ENCODE measurements at places on chromosomes 1 and 21.
A peak's percentile ranks its signal among the peaks of the same experiment; 100 is the strongest.

GRCh38 chr1:14110040-14110439 is 410.1 kb downstream of the PRDM2 start:
- DNase-seq = no peak

DNA sequence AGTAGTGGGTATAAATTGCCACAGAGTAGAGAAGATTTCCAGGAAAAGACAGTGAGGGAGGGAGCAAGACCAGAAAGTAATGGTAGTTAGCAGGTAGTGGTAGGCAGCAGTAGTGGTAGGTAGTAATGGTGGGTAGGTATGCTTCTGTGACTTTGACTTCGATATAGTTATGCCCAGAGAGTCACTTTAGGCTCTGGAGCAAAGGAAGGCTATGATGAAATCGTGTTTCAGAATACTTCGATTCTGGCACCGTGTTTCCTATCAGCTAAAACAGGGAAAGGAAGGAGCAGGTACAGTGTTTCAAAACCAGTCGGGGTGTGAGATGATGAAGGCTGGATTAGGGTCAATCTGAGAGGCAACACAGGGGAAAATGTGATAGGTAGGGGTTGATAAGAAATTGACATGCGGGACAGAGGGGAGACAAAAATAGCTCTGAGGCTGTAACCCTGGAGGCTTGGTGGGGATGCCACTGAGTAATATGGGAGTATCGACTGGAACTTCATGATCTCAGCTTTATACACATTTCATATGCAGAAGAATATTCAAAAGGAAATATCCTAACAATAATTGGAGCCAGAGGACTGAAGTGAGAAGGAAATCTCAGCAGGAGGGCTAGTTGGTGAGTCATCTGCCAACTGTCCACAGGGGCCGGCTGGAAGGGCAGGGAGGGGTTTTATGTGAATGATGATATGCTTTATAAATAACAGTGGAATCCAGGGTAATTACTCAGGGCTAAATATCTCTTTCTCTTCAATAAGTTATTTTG is 25.2 kb upstream of the TRIM45 start:
- peak; percentile 31 for DNase-seq

GRCh38 chr1:85195703-85196102 is 5.1 kb downstream of the SYDE2 start:
- DNase-seq = no peak

DNA sequence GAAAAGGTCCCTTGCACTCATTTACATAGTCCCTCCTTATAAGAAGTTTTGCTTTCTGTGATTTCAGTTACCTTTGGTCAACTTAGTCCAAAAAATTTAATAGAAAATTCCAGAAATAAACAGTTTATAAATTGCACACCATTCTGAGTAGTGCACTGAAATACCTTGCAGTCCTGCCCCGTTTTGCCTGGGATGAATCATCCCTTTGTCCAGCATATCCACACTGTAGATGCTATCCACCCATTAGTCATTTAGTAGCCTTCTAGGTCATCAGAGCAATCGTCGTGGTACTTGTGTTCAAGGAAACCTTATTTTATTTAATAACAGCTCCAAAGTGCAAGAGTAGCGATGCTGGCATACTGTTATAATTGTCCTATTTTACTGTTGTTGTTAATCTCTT is 38.0 kb downstream of the SPRTN start:
- no peak for DNase-seq

GRCh38 chr1:227437495-227438008 is 119.3 kb upstream of the CDC42BPA start:
- peak; percentile 65 for DNase-seq

- DNase-seq = no peak
Observed at GRCh38 chr1:2561898-2562895, 6.0 kb downstream of the TNFRSF14 start.

DNA sequence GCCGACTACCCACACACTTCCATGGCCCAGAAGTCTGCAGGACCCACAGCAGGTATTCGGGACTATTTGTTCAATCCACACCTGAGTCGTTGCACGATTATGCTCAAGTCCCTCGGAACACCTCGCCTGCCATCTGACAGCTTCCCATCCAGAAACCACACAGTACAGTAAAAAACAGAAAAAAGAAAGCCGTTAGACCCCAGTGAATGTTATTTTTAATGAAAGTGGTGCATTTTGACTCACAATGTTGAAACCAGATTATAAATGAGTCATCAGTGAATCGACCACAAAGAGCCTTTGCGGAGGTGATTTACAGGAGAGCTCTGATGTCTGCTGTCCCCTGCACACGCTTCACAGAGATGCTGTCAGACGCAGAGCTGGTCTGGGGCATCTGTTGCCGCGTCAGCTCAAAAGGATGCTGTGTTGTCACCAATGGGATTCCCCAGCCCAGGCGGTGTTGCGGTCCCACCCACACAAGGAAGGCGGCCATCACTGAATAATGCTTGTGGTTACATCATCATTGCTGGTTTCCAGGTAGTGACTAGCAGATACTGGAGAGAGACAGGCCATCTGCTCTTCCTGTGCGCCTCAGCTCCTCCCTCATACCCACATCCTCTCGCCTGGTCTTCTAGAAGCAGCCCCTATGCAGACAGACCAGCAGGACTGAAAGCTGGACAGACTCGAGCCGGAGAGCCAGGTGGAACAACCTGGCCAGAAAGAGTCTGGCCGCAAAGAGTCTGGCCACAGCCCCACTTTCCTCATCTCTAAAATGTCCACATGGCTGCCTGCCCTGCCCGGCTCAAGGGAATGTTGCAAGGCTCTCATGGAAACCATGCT is 116.8 kb downstream of the TOMM20 start:
- DNase-seq = peak; percentile 99

DNA sequence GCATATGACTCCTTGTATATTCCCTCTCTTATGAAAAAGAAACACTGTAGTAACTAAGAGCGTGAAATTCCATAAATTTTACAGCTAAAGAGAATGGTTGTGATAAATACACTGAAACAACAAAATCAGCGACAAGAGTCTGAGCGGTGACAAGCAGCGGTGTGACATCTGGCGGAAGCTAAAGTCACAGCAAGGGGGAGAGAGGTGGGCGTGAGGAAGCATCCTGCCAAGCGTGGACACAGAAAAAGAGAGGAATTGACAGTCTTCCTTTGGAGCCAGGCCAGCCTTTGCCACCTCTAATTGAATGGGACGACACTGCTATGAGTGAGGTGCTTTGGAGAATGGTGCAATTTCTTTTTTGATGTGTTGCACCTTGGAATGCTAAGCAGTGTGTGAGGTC is 25.9 kb downstream of the PSMB2 start:
- no peak for DNase-seq

DNA sequence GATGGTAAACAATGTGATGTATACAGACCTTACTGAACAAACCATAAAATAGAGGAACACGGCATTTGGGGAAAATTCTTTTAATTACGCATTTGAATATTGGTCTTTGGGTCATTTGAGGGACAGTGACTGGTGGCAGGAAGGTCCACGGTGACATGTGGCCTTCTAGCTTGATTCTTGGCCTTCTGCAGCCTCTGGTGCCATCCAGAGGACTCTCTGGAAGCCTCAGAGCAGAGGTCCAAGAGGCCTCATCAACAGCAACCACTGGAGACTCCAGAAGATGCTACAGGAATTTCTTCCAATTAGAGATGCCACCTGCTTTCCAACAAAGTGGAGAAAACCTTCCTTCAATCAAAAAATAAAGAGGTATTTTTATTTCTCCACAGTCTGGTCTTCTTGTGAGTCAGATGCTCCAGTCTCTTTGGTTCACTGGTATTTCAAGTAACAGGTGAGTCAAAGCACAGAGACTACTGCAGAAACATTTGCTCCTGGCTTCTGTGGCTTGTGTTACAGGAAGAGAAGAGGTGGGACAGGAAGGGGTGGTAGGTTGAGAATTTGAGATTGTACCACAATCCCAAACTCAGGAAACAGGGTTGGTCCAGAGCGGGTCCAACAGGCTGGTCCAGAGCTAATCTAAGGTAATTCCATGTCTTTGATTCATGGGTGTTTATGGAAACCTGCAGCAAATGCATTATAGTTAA is 2.7 kb upstream of the F5 start:
- DNase-seq = no peak

DNA sequence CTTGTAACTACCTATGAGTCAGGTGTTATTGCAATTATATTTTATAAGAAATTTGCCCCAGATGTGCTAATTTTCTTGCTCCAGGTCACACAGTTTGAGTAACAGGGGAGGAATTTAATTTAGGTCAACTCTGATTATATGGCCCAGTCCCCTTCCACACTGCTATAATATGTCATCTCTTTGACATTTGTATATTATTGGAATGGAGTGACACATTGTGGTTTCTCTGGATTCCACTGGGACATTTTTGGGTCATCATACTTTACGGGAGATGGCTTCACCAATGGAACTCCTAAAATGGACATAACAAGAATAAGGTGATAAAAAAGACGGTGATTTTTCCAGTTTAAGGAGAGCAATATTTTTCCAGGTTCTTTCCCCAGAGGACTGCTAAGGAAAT is 191.2 kb downstream of the DISC1 start:
- no peak for DNase-seq

- no peak for DNase-seq
Observed at GRCh38 chr1:27563341-27563590, 40.7 kb downstream of the AHDC1 start.

DNA sequence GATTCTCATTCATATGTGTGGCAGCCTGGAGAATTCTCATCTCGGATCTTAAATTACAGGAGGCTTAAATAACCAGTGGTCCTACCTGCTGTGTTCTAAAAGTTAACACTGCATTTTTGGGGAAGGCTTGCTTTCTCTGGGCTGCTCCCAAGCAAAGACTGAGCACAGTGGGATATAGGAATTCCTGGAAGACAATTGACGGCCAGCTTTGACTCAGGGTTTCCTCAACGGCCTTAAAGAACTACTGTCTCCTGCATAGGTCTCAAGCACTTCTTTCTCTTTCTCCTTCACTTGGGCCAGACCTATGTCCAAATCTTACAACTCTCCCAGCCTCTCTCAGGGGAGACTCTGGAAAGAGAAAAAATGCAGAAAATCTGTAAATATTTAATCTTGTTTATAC is 1.0 kb upstream of the KRTAP13-3 start:
- no peak for DNase-seq

DNA sequence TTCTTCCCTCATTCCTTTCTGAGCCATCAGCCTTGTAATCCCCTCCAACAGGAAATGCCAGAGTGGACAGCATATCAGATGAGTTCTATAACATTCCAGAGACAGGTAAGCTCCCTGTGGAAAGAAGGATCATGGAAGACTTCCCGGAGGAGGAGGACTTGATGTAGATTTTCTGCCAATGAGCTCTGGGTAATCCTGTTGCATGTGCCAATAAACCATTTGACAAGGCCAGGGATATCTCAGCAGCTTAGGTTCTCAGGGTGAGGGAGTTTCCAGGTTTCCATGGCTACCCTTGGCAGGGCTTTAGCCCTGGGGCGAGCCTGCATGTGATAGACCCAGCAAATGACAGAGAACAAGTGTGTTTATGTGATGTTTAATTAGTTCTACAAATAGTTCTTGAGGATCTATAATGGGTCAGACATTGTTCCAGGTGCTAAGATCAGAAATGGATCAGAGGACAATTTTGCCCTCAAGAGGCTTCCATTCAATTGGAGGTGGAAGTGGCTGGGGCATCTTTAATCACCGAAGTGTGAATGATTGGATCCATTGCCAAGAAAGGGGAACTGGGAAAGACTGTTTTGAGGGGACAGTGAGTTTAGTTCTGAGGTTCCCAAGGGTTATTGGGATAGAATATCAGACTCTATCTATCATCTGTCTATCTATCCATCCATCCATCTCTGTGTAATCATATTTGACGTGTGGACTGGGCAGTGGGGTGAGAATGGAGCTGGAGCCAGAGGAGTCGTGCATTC is 6.9 kb downstream of the PLA2G5 start:
- no peak for DNase-seq

GRCh38 chr1:101235216-101235695 is 1.6 kb upstream of the S1PR1 start:
- DNase-seq = no peak

DNA sequence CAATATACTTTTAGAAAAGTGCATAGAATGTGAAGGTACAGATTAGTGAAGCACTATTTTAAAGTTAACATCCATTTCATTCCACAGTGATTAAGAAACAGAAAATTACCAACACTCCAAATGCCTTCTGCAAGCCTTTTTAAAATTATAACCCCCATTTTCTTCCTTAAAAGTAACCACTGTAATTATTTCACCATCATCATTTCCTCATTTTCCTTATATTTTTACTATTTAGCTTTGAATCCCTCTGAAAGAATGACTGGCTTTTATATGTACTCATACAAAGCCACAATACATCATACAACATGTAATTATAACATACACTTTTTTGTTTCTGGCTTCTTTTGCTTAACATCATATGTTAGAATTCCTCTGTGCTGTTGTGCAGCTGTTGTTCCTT is 6.5 kb upstream of the NEGR1 start:
- DNase-seq = peak; percentile 17

DNA sequence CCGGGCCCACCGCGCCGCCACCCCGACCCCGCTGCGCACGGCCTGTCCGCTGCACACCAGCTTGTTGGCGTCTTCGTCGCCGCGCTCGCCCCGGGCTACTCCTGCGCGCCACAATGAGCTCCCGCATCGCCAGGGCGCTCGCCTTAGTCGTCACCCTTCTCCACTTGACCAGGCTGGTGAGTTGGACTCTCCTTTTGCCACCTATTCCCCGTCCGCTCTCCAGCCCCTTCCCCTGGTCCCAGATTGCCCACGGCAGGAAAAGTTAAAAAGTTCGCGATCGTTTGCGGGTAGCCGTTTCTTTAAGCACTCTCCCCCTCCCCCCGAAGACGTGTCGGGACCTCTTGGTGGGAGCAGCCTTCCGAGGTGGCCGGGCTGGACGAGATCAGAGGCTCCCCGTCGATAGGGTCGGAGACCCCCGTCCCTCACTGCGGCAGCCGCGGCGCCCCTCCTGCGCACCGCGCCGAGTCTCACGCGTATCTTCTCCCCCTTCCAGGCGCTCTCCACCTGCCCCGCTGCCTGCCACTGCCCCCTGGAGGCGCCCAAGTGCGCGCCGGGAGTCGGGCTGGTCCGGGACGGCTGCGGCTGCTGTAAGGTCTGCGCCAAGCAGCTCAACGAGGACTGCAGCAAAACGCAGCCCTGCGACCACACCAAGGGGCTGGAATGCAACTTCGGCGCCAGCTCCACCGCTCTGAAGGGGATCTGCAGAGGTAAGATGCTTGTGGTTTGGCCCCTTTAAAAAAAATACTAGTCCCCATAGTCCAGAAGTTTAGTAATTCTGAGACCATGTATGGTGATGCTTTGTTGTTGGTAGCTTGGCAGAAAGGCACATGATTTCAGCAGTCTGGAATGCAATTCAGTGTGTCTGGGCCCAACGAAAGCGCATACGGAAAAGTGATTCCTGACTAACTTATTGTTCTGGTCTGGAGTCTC is 576 bp downstream of the CCN1 start:
- DNase-seq = no peak

DNA sequence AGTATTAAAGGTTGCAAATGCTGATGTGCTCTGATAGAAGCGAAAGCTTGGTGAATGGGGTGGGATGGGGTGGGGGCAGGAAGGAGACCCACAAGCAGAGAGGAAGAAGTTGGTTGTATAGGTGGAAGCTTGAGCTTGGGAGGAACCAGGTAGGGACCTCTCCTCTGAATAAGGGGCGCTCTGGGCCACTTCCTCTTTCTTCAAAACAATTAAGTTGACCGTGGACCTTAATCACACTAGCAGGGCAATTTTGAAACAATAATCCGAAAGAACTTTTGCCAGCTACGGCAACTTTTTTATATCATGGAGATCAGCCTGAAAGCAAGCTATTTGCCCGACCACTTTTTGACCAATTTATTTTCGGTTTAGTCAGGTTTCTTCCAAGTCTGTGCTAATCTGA is 1.9 kb upstream of the DYRK1A start:
- DNase-seq = peak; percentile 71
